Endothelial cell of umbilical vein (primary cell): ENCODE measurements at places on chromosomes 4 and X. TPM values are rescaled to one million over a fixed set of nuclear protein-coding genes. Genes with fewer than 3 reads are reported as not detected.

GRCh38 chr4:182547435-182547834, 304.2 kb downstream of the TENM3 start:
- no peak for DNase-seq

DNA sequence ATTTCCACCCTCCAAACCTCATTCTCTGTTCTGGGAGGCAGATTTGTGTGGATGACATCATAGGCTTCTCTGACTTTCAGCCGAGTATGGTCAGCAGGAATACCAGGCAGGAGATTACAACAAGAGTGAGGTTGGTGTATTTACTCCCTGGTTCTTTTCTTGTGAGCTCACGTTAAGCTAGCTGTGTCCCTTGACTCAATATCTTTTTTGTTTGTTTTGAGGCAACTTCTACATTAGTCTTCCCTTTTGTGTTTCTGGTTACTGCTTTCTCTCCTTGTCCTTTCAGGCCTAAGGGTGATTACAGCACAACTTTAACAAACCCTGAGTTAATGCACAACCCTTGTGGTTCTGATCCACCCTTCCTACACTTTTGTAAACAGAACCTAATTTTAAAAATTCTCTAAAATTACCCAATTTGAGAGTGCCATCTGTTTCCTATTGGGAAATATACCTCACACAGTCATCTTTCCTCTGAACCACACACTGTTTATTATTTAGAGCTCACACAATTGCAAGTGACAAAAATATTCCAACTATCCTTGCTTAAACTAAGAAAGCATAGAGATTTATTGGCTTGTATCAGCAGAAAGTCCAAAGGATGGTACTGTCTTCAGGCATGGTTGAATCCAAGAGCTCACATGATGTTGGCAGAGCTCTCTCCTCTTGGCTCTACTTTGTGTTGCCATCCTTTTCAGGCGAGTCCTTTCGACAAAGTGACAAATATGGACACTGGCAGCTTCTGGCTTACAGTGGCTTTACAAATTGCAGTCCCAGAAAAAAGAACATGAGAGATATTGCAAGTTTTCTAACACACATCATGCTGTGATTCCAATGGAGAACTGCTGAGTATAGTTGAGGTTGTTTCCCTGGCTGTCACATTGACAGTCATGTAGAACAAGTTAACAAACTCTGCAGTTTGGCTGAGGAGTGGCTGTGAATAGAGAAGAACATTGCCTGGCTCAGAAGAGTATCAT, 150.5 kb upstream of the DDIT4L start:
- no peak for DNase-seq

Gene SOWAHD
- not detected in 2 replicates for total RNA-seq

GRCh38 chr4:1309261-1310010, 19.7 kb downstream of the MAEA start:
- DNase-seq = peak; percentile 82

Gene FDCSP
- not detected in 2 replicates for total RNA-seq

DNA sequence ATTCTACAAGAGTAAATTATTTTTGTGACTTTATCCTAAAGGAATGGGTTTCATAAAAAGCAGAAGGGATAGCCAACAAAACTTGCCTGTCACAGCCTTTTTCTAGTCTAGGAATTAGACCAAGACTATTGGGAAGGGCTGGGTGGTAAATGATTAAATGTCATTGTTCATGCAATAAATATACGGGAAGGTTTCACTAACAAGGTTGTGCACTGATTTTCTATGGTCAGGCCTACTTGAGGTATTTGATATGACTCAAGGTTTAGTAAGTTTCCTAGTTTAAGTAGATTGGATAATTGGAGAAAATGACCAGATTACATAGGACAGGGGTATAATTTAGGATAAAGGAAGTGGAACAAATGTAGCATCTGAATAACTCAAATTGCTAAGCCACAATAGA, 249.1 kb upstream of the BMP3 start:
- no peak for DNase-seq

Gene CTAG1A
- not detected in 2 replicates for total RNA-seq

- DNase-seq = no peak
Measured at GRCh38 chr4:101784957-101785356, 5.6 kb upstream of the BANK1 start.

DNA sequence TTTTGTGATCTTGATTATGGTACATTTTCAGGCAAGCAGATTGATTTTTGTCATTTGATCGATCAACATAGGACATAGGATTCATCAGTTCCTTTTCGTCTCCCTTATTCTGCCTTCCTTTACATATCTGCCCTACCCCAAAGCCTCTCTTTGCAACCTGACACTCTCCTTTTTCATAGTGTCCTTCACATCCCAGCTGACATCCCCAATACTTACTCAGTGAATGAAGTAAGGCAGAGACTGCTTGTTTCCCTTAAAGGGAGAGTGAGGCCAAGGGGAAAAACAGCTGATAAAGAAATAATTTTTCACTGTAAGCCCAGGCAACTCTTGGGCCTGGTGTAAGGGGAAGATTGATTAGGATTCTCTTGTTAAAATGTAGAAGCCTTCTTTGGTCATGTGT, 69.8 kb downstream of the GBA3 start:
- no peak for DNase-seq

- DNase-seq = peak; percentile 4
Measured at GRCh38 chr4:91330555-91331137, 973.1 kb upstream of the GRID2 start.

- DNase-seq = no peak
Measured at GRCh38 chr4:38976308-38976707, 55.9 kb downstream of the TMEM156 start.

Gene EVC
- 21.3 and 31.6 TPM in 2 replicates for total RNA-seq

Gene DCAF4L1
- 0.15 and 0.16 TPM in 2 replicates for total RNA-seq

Gene SOWAHB
- not detected in 2 replicates for total RNA-seq

Gene PTCHD1
- not detected in 2 replicates for total RNA-seq

DNA sequence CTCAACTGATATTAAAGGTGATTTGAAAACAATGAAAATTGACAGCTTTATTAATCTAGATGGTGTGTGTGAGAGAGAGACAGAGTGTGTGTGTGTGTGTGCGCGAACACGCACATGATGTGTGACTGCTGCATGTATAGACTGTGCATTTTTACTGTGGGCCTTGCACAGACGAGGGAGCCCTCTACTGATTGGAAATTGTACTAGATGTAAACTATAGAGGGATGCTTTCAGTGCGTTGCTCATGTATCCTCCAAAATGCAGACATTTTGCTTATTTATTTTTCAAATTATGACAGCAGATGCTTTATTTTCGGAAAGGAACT, 168.4 kb upstream of the GK2 start:
- peak; percentile 39 for DNase-seq

GRCh38 chrX:108000751-108001150, 18.6 kb upstream of the TEX13B start:
- DNase-seq = no peak
